ENCODE measurements at places on chromosomes 16 and 17.

- no peak for DNase-seq
Measured at GRCh38 chr17:246851-247421, 65.5 kb upstream of the DOC2B start.

DNA sequence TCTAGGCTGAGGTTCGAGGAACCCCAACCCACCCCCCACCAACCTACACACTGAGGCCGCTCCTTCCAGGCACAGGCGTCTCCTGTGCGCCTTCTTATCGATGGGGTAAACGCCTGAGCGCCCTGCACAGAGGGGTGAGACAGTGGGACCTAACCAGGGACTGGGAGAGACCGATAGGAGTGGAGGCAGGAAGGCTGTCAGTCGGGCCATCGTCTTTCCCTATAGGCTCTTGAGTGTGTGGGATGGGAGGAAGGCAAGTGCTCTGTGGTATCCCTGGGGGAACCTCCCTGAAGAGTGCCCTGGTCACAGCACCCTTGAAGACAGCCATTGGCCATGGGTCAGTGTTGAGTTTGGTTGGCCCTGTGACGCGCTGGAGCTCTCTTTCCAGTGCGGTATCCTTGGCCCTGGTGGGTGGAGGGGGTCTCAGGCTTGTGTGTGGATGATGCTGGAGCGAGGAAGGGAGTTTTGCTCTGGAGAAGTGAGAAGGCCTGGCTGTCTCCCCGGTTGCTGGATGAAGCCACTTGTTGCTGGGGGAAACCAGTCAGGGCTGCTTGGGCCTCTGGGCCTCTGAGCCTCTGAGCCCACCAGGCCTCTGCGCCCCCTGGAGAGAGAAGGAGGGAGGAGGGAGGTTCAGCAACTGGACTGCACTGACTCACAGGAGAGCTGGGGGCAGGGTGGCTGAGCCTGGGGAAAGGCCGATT is 1.7 kb downstream of the GPRC5C start:
- peak; percentile 62 for DNase-seq

DNA sequence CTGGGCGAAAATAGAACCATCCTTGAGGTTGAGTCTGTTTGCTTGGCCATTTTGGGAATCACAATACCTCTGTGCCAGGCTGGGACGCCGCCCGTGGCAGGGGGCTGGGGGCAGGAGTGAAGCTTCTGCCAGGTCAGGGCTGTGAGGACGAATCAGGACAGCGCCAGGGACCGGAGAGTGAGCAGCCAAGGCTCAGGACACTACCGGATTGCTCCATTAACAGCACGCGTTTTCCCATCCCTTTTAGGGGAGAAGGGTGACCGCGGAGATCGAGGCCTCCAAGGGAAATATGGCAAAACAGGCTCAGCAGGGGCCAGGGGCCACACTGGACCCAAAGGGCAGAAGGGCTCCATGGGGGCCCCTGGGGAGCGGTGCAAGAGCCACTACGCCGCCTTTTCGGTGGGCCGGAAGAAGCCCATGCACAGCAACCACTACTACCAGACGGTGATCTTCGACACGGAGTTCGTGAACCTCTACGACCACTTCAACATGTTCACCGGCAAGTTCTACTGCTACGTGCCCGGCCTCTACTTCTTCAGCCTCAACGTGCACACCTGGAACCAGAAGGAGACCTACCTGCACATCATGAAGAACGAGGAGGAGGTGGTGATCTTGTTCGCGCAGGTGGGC is 23.4 kb downstream of the C1QTNF1 start:
- no peak for DNase-seq

DNA sequence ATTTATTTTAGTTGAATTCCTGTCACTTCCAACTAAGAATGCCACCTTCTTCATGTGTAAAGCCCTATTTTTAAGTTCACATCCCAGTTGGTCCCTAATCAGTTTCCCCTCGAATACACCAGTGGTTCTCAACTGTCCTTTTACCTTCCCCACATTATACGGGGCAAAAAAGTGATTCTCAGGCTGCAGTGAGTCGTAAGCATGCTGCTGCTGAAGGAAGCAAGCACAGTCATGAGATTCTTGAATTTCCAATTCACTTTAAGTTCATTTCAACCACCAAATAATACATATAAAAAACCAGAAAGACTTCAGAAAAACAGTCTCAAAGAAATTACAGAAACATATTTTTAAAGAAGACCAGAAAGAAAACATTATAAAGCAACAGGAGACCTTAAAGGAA is 47.9 kb downstream of the UBE2G1 start:
- DNase-seq: peak; percentile 27

DNA sequence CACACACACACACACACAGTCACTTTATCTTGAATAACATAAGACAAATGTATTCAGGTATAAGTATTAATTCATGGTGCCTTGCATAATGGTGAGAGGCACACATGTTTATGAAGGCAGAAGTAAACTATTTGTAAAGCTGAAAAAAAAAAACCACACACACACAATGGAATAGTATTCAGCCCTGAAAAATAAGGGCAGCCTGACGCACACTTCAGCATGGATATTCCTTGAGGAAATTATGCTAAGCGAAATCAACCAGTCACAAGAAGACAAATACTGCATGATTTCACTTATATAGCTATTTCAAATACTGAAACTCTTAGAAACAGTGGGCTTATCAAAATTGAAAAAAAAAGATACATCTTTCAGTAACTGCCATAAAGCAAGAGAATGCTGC is 200.2 kb upstream of the RBFOX1 start:
- DNase-seq: no peak

GRCh38 chr16:88405216-88406060 is 22.7 kb downstream of the ZNF469 start:
- DNase-seq: no peak

GRCh38 chr16:66575060-66575459 is 4.2 kb upstream of the CMTM2 start:
- no peak for DNase-seq

- DNase-seq: no peak
Measured at GRCh38 chr16:66940236-66940635, 4.9 kb downstream of the CES2 start.

- DNase-seq: no peak
Measured at GRCh38 chr16:85422196-85422631, 190.9 kb upstream of the GSE1 start.

- DNase-seq: peak; percentile 61
Measured at GRCh38 chr17:38870259-38871165, 654 bp downstream of the LASP1 start.

DNA sequence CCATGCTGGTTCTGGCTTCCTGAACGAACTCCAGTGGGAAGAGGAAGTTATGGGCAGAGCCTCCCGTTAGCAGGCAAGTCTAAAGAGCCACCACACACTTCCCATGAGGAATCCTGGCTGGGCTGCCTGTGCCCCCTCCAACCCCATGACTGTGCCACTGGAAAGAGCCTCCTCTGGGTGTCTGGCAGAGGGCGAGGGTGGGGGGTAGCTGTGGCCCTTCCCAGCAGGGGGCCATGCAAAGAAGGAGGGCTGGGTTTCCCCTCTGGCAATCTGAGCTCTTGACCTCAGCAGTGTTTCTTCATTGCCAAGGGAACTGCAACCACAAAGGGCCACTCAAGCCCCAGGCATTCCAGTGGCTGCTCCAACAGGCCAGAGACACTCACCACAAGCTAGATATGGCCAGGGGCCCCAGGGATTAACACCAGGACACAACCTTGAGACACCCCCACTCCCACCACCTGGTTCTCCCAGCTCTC is 1.7 kb upstream of the RRAD start:
- DNase-seq: peak; percentile 99

GRCh38 chr17:66655461-66655860 is 179.5 kb upstream of the CACNG5 start:
- no peak for DNase-seq

- peak; percentile 68 for DNase-seq
Measured at GRCh38 chr17:62052765-62053338, 12.2 kb downstream of the MED13 start.

DNA sequence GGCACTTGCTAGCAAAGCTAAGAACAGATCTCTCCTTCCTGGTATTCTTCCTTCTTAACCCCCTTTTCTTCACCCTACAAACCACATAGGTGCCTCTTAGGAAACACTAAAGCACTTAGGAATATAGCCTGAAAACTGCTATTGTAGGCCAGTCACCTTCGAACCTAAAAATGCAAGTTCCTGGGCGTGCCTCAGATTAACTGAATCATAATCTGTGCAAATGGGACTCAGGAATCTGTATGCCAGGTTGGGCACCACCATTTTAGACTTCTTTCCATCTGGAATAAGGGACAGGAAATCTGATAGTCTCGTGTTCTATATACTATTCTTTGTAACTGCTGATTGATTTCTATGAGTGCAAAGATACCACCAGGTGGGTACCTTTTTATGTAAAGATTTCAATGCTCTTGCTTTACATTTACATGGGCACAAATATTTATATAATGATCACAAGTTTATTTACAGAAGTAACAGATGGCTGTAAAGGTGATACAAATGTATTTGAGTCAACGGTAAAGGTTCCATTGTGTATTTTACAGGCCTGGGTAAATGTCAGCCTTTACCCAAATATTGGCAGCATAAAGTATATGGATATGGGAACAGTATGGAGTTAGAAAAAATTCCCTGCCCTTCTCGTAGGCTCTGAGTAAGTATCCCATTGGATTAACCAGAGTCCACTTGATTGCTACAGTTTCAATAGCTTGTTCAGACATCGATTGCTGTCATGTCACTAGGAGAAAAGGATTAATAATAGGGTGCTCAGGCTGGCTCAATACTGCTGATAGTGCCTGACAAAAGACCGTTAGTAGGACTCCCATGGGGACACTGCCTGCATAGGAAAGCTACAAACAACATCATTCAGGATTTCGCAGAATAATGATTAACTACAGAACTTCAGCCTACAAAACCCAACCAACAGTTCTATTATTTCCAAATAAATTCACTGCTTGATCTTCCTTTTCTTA is 124.7 kb downstream of the SNX11 start:
- DNase-seq: no peak

GRCh38 chr17:79441356-79442160 is 169.3 kb downstream of the RBFOX3 start:
- no peak for DNase-seq

GRCh38 chr17:30788918-30789317 is 35.6 kb downstream of the CRLF3 start:
- DNase-seq: no peak

- no peak for DNase-seq
Measured at GRCh38 chr16:50126183-50126582, 26.9 kb upstream of the TENT4B start.

- peak; percentile 64 for DNase-seq
Measured at GRCh38 chr17:50637829-50638605, 3.3 kb downstream of the ABCC3 start.

GRCh38 chr16:68889508-68890150 is 46.3 kb downstream of the TANGO6 start:
- no peak for DNase-seq

DNA sequence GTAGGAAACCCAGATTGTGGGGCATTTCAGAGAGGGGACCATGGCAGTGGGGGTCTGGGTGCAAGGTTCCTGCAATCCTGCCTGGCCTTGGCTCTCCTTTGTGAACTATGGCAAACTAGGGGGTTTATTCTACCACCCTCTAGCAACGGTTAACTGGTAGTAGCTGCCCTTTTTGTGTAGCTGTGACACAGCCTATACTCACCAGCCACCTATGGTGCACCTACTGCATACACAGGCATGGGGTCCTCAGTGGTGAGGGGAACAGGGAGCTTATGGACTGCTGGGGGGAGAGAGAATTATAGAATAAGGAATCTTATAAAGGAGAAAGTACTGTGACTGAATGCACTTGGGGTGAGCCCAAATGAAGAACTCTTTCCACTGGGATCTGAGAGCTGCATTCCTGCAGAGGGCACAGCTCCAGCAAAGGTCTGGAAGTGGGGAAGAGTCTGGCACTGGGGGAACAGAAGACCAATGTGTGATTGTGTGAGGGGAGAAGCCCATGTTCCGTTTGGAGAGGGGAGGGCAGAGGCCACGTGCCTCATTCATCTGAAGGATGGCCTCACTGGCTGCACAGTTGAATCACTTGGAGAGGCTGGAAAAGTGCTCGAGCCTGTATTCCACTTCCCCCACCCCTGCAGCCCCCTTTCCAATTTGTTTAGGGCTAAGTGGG is 2.1 kb downstream of the MT1X start:
- DNase-seq: no peak

DNA sequence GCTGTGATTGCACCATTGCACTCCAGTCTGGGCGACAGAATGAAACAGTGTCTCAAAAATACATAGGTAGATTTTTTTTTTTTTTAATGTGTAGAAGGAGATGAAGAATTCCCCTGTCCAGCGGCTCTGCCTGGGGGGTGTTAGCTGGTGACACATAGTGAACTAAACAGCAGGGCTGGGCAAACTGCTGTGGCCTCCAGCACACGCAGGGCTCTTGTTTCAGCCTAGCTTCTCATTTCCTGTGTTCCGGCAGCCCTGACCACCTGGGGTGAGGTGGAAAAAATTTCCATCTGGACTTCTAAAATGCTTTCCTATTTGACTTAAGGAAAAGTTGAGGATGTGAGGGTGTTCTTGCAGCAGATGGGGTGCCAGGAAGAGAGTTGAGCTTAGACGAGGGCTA is 33.3 kb upstream of the RGS9 start:
- peak; percentile 62 for DNase-seq

- no peak for DNase-seq
Measured at GRCh38 chr17:19370493-19370960, 7.8 kb upstream of the MAPK7 start.

GRCh38 chr16:30041841-30042240 is 10.8 kb upstream of the TLCD3B start:
- DNase-seq: no peak

- no peak for DNase-seq
Measured at GRCh38 chr17:11177340-11177739, 63.7 kb upstream of the SHISA6 start.

- DNase-seq: no peak
Measured at GRCh38 chr17:55271958-55272710, 7.4 kb downstream of the HLF start.

DNA sequence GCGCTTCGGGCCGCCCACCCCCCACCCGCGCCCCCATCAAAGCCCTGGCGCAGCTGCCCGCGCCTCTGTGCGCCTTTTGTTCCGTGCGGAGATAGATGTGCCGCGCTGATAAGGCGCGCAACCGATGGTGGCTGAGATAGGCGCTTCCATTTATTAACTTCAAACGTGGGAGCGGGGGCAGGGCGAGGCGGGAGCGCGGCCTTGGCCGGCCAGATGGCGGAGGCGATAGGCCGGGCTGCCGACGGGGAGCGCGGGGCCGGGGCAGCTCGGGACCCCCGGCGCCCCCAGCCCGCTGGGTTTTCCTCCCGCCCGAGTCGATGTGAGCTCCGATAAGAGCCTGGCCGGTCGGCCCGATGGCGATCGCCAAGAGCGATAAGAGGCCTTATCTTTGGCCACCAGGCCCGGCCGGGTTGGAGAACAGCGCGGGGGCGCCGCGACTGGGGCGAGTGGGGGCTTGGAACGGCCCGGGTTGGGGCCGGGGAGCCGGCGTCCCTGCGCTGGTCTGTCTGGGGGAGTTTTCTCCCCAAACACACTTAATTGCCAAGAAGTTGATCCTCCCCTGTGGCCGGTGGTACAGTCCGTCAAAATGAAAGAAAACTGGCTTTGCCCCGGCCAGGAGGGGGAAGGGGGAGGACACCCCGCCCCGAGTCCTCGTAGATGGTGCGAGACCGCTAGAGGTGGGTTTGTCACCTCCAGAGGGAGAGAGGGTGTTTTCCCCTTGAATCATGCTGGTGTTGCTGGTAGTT is 2.7 kb downstream of the ZFPM1 start:
- peak; percentile 83 for DNase-seq

- DNase-seq: peak; percentile 90
Measured at GRCh38 chr17:45319239-45319703, 2.5 kb upstream of the MAP3K14 start.
